Tibial nerve (tissue), 4 donors: ENCODE measurements at places on chromosomes 13 and 19. TPM values are rescaled to one million over a fixed set of nuclear protein-coding genes. Genes with fewer than 3 reads are reported as not detected.
A peak's percentile ranks its signal among the peaks of the same experiment; 100 is the strongest.

The ZNF442 gene
- 4.3 TPM for total RNA-seq

The JOSD2 gene
- total RNA-seq = 32.3 TPM

The CACNG7 gene
- not detected for total RNA-seq

DNA sequence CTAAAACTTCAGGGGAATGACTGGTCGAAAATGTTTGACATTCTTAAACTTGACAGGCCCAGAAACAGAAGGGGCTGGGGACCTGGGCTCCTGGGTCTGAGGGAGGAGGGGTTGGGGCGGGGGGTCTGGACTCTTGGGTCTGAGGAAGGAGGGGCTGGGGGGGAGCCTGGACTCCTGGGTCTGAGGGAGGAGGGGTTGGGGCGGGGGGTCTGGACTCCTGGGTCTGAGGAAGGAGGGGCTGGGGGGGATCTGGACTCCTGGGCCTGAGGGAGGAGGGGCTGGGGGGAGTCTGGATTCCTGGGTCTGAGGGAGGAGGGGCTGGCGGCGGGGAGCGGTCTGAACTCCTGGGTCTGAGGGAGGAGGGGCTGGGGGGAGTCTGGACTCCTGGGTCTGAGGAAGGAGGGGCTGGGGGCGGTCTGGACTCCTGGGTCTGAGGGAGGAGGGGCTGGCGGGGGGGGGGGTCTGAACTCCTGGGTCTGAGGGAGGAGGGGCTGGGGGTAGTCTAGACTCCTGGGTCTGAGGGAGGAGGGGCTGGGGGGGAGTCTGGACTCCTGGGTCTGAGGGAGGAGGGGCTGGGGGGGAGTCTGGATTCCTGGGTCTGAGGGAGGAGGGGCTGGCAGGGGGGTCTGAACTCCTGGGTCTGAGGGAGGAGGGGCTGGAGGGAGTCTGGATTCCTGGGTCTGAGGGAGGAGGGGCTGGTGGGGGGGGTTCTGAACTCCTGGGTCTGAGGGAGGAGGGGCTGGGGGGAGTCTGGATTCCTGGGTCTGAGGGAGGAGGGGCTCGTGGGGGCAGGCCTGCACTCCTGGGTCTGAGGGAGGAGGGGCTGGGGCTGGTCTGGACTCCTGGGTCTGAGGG lies 5.5 kb upstream of the KLK6 start:
- no peak overlapping the region for H3K27ac ChIP-seq
- H3K36me3 ChIP-seq = no peaks in the 10 kb centered on the region
- H3K4me3 ChIP-seq = no peak overlapping the region
- no peaks in the 10 kb centered on the region for H3K27me3 ChIP-seq

The ZSCAN22 gene
- total RNA-seq = 3.9 TPM

GRCh38 chr19:13849991-13850909 lies 26.7 kb upstream of the NANOS3 start:
- H3K27me3 ChIP-seq = no peaks in the 10 kb centered on the region
- DNase-seq = peak; percentile 77
- peak overlapping the region; percentile 100 for H3K27ac ChIP-seq
- H3K4me3 ChIP-seq = peak overlapping the region; percentile 45
- H3K4me1 ChIP-seq = peaks cover 48% of the 10 kb centered on the region

The SOX1 gene
- not detected for total RNA-seq

The OCEL1 gene
- 3.3 TPM for total RNA-seq

GRCh38 chr19:8503510-8503909 lies 1.1 kb upstream of the PRAM1 start:
- H3K27ac ChIP-seq = no peak overlapping the region
- no peak overlapping the region for H3K4me3 ChIP-seq

GRCh38 chr13:79097201-79097600 lies 308.9 kb downstream of the RBM26 start:
- DNase-seq = no peak
- H3K4me1 ChIP-seq = no peaks in the 10 kb centered on the region
- H3K4me3 ChIP-seq = no peak overlapping the region
- H3K27me3 ChIP-seq = no peaks in the 10 kb centered on the region
- no peaks in the 10 kb centered on the region for H3K36me3 ChIP-seq
- no peak overlapping the region for H3K27ac ChIP-seq

The MAB21L1 gene
- 5.2 TPM for total RNA-seq

DNA sequence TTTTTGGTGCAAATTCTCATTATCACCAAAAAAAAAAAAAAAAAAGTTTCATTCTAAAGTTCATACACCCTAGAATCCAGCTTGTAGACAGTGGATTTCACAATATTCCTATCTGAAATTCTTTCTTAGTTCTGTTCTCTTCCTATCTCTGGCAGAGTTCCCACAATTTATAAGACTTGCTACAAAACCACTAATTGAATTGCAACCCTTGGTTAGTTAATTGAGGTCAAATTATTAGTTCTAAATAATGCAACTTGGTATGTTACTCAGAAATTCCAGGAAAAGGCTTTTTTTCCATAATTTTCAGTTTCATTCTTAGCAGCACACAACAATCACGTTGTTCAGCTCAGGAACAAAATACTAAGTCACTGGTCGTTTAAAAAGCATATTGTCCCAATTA lies 58.5 kb downstream of the SPATA13 start:
- no peak overlapping the region for H3K27ac ChIP-seq
- DNase-seq = no peak
- no peaks in the 10 kb centered on the region for H3K36me3 ChIP-seq
- H3K27me3 ChIP-seq = no peaks in the 10 kb centered on the region
